Stimulated activated CD4-positive, alpha-beta T cell treated with anti-CD3 and anti-CD28 coated beads, Interleukin-15, amount 100 ng/mL, for 48 hours (primary cell): ENCODE measurements at places on chromosomes 7 and 10.

GRCh38 chr10:81900989-81901388, 26.0 kb downstream of the NRG3 start:
- DNase-seq = no peak

GRCh38 chr10:26682931-26683330, 14.6 kb upstream of the PDSS1 start:
- DNase-seq = no peak

DNA sequence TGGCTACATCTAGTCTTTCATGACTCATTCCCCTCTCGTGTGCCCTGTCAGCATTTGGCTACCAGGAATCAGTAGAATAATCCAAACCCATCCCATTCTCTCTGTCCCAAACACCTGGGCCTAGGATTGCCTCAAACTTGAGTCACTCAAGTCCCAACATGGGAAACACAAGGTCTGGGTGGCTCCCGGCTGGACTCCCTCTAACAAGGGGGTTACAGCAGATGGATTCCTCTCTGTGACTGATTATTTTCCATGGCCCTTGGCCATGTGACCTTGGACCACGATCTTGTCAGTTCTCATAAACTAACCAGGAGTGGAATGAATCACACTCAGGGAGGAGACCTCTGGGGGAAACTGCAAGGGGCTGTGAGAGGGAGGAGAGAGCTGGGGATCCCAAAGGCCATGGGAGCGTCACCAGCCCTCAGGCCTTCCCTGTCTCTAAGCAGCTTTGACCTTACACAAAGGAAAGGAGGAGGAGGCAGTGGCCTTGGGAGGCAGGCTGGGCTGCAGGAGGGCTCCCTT, 533.1 kb downstream of the KCNMA1 start:
- DNase-seq = no peak

GRCh38 chr10:67837541-67838314, at the start of gene DNAJC12:
Gene DNAJC12 (minus strand): TSS chr10:67838188. CDS start chr10:67838011, 177 bp downstream.
- DNase-seq = no peak

DNA sequence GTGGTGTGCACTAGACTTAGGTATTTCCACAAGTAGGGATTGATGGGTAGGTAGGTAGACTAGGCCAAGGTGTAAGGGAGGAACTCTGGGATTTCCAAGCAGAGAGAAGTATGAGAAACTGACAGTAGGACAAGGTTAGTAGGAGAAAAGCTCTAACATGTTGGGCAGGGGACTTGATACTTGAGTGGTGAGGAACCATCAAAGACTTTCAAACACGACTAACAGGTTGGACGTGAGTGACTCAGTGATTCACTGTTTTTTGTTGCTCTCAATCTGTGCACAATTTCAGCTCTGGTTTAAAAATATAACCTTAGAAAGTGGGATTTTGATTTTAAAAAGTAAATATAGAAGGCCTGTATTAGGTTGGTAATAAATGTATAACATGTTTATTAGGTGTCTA, 44.4 kb downstream of the KLHDC10 start:
- DNase-seq = no peak

DNA sequence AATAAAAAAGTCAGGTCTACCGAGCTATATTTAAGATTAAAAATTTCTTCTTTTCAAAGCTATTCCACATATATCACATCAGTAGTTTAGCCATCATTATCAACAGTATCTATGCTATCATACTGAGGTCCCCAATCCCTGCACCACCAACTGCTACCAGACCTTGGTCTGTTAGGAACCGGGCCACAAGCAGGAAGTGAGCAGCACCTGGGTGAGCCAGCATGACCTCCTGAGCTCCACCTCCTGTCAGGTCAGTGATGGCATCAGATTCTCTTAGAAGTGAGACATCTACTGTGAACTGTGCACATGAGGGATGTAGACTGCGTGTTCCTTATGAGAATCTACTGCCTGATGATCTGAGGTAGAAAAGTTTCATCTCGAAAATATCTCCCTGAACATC, 632.1 kb upstream of the KCND2 start:
- DNase-seq = no peak

- no peak for DNase-seq
Observed at GRCh38 chr10:71379118-71379766, 17.5 kb upstream of the CDH23 start.

- no peak for DNase-seq
Observed at GRCh38 chr10:130333185-130333584, 197.0 kb downstream of the GLRX3 start.

- DNase-seq = no peak
Observed at GRCh38 chr10:70886921-70887665, 1.3 kb downstream of the PCBD1 start.

- no peak for DNase-seq
Observed at GRCh38 chr10:53997953-53998352, 803.1 kb downstream of the PCDH15 start.

GRCh38 chr7:31337002-31337565, 3.4 kb downstream of the NEUROD6 start:
- no peak for DNase-seq

GRCh38 chr7:111264111-111264868, 173.4 kb downstream of the LRRN3 start:
- no peak for DNase-seq

DNA sequence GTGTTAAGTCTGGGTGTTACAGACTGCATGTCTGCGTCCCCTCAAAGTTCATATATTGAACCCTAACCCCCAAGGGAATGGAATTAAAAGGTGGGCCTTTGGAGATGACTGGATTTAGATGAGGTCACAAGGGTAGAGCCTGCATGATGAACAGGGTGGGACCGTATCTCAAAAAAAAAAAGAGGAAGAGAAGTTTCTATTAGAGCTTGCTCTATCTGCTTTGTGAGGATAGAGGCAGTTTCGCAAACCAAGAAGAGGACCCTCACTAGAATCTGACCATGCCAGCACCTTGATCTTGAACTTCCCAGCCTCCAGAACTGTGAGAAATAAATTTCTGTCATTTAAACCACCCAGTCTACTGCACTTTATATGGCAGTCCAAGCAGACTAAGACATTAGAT, 1.4 kb downstream of the KIN start:
- DNase-seq = no peak

GRCh38 chr10:124059551-124059950, 33.8 kb downstream of the CHST15 start:
- DNase-seq = no peak

- no peak for DNase-seq
Observed at GRCh38 chr10:69481305-69481704, 30.0 kb downstream of the TSPAN15 start.

- DNase-seq = no peak
Observed at GRCh38 chr7:132261327-132262159, 314.7 kb downstream of the PLXNA4 start.

DNA sequence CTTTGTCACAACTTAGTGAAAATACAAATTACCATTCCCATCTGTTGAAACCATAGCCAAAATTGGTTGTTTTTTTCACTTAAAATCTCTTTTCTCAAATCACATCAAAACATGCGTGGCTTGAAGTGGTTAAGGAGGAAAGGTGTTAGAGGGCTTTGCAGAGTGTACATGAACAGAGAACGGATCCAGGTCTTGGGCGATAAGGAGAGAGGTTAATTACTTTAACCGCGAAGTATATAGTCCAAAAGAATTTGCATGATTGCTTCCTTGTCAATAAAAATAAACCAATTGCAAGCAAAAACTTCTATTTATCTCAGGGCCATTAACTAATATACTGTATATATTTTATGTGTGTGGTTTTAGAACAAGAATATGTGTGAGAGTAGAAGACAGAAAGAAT, 813.9 kb upstream of the SORCS1 start:
- DNase-seq = no peak

DNA sequence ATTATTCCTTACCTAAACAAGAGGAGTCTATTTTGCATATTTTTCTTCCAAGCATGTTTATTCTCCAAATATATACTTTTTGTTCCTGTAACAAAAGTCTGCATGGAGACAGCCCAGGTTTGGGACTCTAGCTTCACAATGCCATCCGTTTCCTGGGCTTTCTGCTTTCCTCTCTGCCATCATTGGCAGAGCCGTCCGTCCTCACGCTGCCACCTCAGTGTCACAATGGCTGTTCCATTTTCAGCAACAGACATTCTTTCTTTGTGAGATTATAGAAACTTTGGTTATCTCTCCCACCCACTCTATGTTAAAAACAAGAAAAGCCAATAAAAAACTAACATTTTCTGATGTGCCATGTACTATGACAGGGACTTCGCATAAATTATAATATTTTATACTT, 825.2 kb downstream of the REEP3 start:
- DNase-seq = no peak

GRCh38 chr7:38542156-38542555, 89.0 kb downstream of the AMPH start:
- no peak for DNase-seq

- no peak for DNase-seq
Observed at GRCh38 chr7:47344171-47344955, 237.5 kb downstream of the TNS3 start.

GRCh38 chr7:33886149-33886623, 19.2 kb upstream of the BMPER start:
- no peak for DNase-seq
